SJCRH30 (cell line): ENCODE measurements at places on chromosomes 4 and X.

DNA sequence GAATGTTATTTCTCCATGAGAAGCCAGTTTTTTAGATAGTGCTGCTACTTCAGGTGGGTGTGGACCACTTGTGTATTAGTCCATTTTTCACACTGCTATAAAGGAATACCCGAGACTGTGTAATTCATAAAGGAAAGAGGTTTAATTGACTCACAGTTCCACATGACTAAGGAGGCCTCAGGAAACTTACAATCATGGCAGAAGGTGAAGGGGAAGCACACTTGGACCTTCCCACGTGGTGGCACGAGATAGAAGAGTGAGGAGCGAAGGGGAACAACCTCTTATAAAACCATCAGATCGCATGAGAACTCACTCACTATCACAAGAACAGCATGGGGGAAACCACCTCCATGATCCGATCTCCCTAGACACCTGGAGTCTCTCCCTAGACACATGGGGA, 3.4 kb upstream of the PPID start:
- no peak for DNase-seq

DNA sequence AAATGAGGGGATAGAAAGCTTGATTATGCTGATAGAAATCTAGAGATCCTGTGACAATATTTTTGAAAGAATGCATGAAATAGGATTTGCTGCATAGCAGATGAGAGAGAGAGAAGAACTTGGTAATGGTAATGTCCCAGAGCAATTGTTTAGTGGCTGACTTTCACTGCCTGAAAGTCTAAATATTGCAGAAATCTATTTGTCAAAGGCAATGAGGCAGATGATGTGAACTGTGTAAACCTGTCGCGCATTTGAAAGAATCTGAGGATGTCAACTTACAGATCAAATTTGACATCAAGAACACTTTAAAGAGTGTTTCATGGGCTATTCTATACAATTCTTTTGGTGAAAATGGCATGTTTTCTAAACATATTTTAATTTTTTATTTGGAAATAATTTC, 133.6 kb downstream of the GPM6A start:
- no peak for DNase-seq

- no peak for DNase-seq
Measured at GRCh38 chr4:186593587-186593973, 38.2 kb upstream of the MTNR1A start.

GRCh38 chr4:173420324-173420752, 21.4 kb upstream of the SCRG1 start:
- DNase-seq: no peak

- DNase-seq: no peak
Measured at GRCh38 chr4:78707268-78707667, 68.9 kb upstream of the BMP2K start.

- DNase-seq: no peak
Measured at GRCh38 chr4:121541696-121542095, 155.1 kb downstream of the ANXA5 start.

DNA sequence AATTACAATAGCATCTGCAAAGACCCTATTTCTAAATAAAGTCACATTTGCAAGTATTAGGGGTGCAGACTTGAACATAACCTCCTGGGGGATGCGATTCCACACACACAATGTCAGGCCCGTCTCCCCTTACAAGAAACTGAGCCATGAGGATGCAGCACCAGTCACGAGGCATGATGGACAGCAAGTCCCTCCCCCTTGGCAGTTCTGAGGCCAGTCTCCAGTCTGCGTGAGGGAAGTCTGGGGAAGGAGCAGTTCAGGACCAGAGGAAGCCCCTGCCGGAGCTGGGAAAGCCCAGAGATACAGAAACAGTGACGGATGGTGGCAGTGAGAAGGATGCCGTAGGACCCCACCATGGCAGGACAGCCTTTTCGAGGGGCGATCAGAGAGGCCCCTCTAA, 9.4 kb downstream of the FAM53A start:
- no peak for DNase-seq

DNA sequence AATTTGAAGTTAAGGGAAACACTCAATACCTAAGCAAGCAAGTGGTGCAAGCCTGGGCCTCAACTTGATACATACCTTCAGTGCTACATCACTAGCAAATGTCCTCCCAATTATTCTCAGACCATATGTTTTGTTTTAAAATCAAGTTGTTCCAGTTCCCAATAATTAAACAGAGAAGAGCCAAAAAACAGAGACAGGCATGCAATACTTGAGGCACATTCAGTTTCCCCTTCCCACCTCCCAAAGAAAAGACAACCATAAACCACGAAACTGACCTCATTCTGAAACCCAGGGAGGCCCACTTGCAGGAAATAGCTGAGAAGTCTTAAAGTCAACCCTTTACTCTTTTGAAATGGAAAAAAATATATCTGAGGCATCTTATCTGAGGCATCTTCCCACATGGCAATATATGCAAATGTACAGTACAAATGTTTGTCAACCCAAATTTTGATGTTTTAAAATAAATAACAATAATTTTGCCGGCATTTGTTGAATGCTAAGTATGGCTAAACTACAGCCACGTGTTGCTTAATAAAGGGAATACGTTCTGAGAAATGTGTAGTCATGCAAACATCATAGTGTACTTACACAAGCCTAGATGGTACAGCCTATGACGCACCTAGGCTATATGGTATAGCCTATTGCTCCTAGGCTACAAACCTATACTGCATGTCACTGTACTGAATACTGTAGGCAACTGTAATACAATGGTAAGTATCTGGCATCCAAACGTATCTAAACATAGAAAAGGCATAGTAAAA, 147.5 kb downstream of the TSPAN5 start:
- peak; percentile 43 for DNase-seq

GRCh38 chr4:183858011-183858615, 47.0 kb upstream of the STOX2 start:
- no peak for DNase-seq

GRCh38 chr4:123649645-123650391, 253.2 kb downstream of the SPRY1 start:
- DNase-seq: peak; percentile 83

GRCh38 chr4:28557755-28558154, 1697.1 kb downstream of the STIM2 start:
- no peak for DNase-seq

DNA sequence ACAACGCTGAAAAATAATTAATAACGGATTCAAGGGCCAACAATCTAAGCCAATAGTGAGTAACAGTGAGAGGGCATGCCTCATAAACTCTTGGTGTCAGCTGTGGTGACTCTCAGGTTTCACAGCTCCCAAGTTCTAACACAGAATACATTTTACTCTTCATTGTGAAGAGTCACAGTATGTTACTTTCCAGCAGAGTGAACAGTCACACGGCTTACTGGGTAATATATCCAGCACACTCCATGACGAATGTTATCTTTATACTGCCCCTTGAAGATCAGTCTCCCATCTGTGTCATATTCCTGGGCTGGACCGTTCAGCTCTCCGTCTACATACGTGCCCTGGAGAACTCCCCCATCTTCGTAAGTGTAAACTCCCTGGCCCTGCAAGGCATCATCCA, 23.1 kb downstream of the SETD7 start:
- DNase-seq: peak; percentile 51

- DNase-seq: peak; percentile 68
Measured at GRCh38 chr4:174828845-174829701, at the start of gene GLRA3. GLRA3 (minus strand) TSS chr4:174829247; CDS start chr4:174828811, 436 bp downstream.

DNA sequence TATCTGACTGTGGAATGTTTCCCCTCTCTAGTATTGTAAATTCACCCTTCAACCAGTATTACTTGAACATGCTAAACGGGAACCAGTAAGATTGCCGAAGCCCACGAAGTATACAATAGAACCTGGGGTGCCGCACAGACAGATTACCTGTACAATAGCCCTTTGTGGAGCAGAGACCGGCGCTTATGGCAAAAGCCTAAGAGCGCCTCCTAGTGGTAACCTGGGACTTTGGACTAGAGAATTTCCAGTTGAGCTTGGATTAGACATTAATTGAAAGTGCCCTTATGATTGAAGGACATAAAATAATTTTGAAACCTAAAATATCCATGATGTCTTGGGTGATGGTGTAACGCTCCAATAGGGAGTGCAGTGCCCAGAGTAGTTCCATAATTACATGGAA, 14.1 kb downstream of the ZNF157 start:
- peak; percentile 68 for DNase-seq

GRCh38 chr4:8374851-8375649, 65.5 kb downstream of the ACOX3 start:
- no peak for DNase-seq

DNA sequence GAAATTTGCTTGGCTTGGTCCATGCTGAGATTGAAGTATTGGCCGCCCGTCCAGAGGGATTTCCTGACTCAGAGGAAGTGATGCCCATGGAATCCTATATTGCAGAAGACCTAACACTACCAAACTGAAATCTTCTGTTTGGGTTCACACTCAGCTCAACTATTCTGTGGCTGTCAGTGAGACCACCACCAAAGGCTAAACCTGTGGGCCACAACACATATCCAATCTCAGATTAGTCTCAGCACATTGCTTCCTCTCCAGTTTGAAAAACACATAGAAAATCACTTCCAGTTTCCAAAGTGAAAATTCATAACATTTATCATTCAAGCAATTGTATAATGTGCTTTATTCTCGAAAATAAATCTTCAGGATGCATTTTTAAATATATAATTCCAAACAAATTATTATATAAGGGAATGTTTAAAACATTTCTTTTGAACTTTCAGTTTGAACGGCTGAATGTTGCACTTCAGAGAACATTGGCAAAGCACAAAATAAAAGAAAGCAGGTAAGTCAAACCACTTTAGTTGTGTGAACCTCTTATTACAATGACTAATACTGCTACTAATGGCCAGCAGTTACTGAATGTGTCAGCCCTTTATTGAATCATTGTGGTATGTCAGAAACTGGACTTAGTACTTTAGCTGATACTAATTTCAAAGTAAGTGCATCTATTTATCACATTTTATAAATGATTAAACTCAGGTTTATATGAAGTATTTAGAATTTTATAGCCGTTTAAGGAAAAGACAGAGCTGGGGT, 37.0 kb downstream of the GUCY1A1 start:
- DNase-seq: no peak

DNA sequence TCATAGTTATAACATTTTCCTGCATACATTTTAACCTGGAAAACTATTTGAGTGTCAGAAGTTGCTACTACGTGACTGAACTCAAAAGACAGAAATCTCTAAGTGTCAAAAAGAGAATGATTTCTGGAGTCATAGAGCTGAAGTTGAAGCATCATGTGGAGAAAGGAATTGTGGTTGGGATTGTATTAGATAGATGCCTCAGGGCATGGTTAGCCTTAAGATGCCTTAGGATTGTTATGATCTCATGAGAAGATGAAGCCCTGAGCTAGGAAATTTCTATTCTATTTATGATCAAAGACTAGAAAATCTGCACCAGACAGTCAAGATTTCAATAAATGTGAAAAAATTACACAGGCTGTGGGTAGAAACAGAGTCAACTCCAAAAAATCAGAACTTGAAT, 20.2 kb downstream of the EPGN start:
- DNase-seq: no peak

- DNase-seq: peak; percentile 15
Measured at GRCh38 chr4:136900696-136901095, 631.6 kb downstream of the PCDH18 start.

DNA sequence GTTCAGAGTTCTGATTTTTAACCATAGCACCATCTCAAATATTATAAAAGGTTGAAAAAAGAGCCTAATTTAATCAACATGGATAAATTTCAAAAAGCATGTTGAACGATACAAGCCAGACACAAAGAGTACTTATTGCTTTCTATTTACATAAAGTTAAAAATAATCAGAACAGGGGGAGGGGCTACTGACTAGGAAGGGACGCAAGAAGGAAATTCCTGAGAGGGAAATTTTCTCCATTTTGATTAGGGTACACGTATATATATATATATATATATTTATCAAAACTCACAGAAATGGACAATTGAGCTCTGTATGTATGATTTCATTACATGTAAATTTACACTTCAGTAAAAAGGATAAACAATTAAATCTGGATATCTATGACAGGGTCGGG, 482 bp upstream of the MBTPS2 start:
- DNase-seq: no peak

DNA sequence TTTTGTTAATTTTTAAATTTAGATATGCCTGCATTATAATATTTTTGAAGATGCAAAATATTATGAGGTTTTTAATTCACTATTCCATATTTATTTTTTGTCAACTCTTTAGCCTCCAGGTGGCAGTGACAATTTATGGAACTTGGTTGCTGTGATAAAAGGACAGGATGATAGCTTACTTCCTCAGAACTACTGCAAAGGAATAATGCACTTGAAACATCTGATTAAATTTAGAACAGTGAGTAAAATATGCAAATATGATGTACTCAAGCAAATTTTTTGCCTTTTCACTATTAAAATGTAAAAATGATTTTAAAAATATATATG, 45.1 kb downstream of the SPATA4 start:
- peak; percentile 27 for DNase-seq

DNA sequence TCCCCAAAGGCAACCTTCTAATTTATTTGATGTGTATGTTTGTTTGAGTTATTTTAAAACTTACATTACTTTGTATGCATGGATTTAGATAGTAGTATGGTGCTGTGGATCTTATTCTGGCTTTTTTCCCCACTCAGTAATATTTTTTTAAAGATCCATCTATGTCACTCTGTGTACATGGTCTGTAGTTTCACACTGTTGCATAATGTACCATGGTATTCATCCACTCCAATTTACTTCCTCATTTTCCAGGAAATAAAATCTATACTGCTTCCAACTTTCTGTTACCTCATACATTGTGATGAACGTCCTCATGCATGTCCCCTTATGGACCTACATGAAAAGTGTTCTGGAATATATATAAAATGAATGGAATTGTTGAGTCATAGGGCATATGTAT, 17.6 kb downstream of the ARMCX2 start:
- no peak for DNase-seq

- no peak for DNase-seq
Measured at GRCh38 chr4:993111-994029, at the start of gene SLC26A1. SLC26A1 (minus strand) TSS chr4:993404; CDS start chr4:991703, 1,701 bp downstream.

GRCh38 chr4:155033604-155034003, 174.8 kb upstream of the NPY2R start:
- DNase-seq: no peak

DNA sequence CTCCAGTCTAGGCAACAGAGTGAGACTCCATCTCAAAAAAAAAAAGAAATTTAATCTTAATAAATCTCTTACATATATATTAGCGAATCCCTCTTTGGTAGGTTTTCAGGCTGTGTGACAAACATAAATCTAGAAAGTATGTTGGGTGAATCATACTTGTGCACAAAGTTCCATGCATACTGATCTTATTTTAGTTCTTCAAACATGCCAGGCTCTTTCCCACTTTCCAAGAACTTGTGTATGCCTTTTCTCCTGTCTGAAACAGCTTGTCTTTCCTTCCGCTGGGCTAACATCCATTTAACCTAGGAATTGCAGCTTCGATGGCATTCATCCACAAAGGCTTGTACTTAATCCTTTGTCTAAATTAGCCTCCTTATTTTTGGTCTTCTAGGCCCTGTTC, 156.6 kb upstream of the CASK start:
- no peak for DNase-seq
